ENCODE measurements at places on chromosomes 6 and 20.

DNA sequence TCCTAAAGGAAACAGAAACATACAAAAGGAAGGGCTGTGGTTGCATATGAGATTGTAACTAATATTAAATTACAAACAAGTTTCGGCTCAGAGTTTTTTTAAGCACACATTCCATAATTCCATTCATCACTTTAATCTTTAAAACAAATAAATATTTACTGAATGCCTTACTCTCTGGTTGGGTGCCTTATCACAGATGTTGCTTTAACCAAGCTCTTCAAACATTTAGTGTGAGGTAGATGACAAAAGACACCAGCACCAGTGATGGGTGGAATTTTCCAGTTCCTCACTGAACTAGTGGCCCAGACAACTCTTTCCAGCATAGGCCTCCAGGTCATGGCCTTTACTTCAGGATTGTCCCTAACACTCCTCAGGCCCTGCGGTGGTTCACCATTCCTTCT, 58.7 kb downstream of the ARHGAP18 start:
- DNase-seq, result no peak

GRCh38 chr6:10643201-10643651, 51.2 kb downstream of the C6orf52 start:
- DNase-seq, result no peak

GRCh38 chr6:154298297-154298696, 58.3 kb downstream of the IPCEF1 start:
- DNase-seq, result peak; percentile 64

DNA sequence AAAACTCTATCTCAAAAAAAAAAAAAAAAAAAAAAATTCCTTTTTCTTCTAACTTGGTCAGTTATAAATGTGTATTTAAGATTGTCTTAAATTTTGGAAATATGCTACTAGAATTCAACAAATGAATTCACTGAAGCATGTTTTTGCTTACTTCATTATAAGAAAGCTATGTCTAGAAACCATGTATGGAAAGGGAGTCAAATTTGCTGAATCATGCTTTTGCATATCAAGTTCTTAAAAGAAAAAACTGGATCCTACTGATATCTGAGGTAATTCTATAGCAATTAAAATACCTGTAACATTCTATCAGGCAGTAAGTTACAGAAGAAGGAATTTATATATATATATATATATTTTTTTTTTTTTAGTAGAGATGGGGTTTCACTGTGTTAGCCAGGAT, 27.7 kb downstream of the AKIRIN2 start:
- no peak for DNase-seq
